Calu3 (cell line): ENCODE measurements at places on chromosomes 6 and 20.

GRCh38 chr20:23160536-23161243, 74.6 kb upstream of the CD93 start:
- DNase-seq, result no peak

DNA sequence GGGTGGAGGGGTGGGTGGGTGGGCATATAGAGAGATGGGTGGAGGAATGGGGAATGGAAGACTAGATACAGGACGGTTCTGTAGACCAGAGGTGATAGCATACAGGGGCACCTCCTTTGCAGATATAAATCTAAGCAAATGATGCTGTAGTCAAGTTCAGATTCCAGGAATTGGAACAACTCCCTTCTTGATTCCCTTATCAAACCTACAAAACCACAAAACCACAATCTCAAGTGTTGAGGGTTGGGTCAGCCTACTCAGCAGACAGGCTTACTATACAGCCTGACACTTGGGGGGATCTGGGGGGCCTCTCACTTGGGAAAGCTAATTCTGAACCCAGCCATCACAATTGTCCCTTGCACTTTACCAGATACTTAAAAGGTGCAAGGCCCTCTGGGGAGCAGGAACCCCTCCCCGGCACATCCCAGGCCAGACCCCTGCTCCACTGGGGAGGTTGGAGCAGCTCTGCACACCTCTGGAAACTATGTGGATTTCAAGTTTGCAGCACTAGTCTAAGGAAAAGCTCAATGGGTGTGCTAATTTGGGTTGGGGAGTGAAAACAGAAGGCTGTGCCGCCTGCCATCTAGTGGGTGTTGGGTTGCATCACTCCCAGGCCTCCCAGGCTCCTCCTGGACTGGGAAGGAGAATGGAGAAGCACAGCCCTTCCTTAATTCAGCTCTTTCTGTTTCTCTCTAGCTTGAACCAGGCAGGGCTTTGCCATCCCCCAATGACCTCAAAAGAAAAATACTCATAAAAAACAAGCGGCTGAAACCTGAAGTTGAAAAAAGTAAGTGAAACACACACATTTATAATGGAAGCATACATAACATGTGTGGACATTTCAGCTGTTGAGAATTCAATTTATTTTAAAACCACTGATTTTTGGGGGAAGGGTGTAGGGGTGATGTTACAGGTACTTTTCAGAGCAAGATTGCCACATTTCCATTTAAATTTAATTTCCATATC, 121.2 kb upstream of the LAMP5 start:
- DNase-seq, result peak; percentile 51

- no peak for DNase-seq
These were observed 94.7 kb upstream of the NFATC2 start for GRCh38 chr20:51637241-51637640.

GRCh38 chr20:53524589-53525312, 68.9 kb downstream of the ZNF217 start:
- DNase-seq, result no peak

DNA sequence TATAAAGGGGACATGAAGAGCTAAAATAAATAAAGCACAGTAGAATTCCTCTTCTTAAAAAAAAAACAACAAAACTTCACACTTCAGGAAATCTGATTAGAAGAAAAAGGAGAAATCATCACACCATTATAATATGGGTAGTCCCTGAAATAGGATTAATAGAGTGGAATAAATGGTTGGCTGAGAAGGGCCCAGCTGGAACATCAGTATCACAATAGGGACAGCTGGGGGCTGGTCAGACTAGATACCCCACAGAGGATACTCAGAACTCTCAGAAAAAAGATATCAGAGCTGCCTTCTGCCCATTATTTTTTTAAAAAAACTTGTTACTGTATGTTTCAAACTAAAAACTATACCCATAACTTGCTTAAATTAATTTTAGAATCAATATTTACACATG, 75.2 kb downstream of the DST start:
- no peak for DNase-seq

DNA sequence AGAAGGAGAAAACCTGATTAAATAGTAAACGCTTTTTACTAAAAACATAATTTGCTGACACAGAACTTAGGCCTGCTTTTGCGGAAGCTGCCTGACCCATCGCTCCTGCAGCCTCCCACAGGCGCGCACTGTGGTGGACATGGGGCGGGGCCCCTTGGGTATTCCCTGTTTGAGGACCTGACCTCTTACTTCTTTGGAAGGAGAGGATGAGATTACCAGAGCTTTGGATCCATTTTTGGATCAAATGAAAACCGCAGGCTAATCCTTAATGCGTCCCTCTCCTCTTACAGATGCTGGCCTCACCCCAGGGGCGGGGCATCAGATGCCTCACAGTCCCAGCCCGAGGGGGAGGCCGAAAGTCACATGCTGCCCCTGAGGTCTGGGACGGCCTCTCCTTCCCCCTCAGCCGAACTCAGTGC, 151.0 kb downstream of the SCML4 start:
- DNase-seq, result no peak

DNA sequence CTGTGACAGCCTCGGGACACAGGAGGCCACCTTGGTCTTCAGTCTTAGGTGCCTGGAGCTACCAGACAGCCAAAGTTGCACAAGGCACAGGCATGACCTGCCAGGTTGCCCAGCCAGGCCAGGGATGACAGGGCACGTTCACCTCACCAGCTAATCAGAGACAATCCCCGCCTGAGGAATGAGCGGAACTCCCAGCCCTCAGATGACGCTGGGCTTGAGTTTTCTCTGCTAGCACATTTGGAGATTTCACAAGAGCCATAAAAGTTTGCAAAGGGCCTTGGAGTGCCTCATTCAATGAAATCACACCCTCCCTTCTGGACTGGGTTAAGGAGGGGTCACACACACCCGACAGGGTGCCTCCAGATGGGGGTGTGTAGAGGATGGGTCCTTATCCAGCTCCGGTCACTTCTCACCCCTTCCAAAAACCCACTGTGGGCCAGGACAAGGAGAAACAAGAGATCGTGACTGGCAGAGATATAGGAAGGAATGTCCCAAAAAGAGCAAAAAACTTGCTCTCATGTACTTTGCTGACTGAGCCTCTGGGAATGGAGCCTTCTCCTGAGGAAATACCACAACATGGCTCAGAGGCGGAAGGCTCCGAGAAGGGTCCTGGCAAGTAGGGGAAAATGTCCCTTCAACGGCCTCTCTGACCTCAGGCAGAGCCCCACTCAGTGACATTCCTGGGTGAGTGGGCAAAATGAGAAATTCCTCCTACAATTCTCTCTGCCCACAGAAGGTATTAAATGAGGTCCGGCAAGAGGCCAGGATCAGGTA, 121.6 kb downstream of the ISM1 start:
- DNase-seq, result no peak

- DNase-seq, result no peak
These were observed 37.8 kb upstream of the TFB1M start for GRCh38 chr6:155352130-155352420.

- no peak for DNase-seq
These were observed 228.3 kb upstream of the ECI2 start for GRCh38 chr6:4363656-4364055.

- DNase-seq, result no peak
These were observed 589.8 kb downstream of the BCKDHB start for GRCh38 chr6:80696268-80696667.

DNA sequence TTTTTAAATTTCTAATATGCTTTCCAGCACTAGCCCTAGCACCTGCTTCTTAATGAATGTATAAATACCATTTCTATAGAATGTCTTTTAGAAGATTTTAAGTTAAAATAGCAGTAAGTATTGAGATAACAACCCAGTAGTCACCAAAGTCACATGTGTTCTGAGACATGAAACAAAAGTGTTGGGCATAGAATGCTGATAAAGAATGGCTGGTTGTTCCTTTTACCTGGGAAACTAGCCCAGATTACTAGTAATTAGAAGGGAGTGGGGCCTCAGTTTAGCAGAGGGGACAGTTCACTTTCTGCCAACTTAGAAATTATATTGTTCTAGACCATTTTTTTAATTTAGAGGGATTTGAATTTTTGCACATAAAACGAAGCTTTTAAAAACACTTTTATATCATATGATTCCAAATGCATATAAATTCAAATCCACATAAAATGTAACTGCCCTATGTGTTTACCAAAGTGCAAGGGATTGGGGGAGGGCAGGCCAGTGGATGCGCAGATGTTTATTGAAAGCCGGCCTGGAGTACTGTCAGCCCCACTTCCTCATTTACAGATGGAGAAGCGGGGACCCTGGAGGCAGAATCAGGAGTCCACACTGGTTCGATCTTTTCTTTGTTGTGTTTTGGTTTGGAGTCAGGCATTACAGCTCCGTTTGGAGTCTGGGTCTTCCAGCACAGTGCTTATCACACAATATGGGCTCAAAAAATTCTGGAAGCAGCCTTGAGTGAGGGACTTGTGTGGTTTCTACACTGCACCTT, 139.8 kb downstream of the ZDHHC14 start:
- no peak for DNase-seq

DNA sequence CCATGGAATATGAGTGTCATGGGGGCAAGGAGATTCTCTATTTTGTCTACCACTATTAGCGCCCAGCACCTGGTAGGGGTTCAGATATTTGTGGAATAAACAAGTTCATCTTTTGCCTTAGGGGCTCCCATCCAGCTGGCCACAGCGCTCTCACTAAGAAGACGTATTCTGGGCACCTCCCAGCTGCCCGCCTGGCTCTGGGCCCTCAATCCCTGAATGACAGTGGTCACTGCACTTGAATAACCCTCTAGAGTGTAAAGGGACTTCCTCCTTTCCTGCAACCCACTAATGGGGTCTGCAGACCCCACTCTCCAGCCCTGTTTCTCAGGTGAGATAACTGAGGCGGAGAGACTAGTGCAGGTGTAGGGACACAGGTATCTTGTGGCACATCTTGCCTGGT, 36.2 kb downstream of the SNX5 start:
- DNase-seq, result no peak

DNA sequence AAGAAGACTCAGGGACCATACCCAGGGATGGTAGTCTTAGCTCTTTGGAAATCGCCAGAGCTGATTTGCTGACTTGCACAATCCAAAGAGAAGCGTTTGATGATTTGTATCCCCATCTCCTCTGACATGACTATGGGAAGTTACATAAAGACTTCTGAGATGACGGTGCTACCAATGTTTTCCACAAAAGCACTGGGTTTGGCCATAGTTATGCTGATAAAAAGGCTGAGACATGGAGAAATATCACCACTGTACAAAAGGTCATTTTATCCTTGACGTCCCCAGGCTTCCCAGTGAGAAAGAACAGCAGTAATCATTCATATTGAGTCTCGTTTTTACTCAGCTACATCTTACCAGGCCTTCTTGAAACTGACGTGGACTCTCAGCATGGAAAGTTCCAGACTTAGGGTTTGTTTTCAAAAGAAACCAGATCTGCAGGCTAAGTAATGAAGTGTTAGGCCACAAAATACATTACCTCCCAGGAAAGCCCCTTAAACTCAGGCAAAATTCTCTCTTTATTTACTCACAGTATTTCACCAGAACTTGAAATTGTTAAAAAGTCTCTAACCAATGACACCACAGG, 370.3 kb upstream of the JARID2 start:
- no peak for DNase-seq

GRCh38 chr6:92341201-92341600, 1078.2 kb downstream of the EPHA7 start:
- DNase-seq, result no peak

- DNase-seq, result no peak
These were observed 31.3 kb downstream of the STX11 start for GRCh38 chr6:144181639-144182038.

DNA sequence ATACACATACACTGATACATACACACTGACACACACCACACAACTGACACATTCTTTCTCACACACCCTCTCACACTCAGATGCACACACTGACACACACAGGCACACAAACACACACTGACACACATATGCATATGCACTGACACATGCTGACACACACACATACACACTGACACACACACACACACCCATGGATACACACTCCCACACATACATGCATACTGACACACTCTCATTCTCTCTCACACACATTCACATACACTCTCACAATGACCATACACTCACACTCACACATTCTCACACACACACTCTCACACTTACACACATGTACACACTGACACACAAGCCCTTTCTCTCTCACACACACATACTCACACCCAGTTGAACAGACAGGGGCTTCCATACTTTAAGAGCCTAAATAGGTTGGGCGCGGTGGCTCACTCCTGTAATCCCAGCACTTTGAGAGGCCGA, 236.4 kb downstream of the LRFN2 start:
- no peak for DNase-seq

DNA sequence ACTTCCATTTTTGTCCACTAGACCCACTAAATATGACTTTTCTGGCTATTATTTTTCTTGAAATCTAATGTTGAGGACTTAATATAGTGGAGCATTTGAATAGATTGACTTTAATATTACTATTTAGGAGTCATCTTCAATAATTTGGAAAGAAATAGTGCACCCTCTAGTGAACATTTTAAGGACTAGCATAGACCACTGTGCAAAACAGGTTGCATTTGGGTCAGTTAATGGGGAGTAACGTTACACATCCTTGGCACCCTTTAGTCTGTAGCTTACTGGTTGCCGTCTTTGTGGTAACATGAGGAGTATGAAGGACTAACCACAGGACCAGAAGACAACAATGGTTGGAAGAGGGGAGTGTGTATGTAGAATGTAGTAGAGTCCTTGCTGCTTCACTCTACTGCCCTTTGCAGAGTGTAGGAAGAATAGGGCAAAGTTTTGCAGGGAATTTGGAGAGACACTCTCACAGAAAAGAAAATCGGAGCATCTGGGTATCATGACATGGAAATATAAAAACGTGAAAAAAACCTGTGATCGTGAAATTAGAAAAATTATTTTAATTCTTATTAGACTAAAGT, 25.2 kb downstream of the RFPL4B start:
- DNase-seq, result no peak

DNA sequence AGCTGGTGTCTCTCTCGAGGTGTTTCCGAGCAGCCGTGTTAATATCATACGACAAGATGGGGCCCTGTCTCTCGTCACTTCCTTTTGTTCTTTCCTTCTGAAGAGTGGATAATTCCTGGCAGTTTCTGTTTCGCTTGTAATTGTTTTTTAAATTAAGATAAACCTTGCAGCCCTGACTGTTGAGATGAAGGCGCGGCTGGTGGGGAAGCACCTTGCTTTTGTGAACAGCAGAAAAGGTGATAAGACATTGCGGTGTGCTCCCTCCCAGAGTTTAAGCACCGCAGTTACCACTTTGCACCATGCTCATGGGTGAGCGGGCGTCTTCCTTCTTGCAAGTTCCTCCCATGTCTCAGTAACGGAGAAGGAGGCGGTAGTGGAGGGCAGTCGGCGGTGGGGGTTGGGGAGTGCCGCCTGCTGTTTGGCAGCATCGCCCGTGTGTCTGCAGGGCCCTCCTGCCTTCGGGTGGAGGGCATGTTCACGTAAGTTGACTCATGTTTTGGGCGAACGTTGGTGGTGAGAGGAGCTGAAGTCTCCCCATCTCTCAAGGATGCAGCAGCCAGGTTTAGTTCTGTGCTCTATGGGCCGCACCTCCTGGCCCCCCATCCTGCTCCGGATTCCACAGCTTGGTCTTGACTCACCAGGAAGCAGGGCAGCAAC, 345.9 kb downstream of the TAF4 start:
- DNase-seq, result no peak

GRCh38 chr20:53883098-53883911, 187.1 kb downstream of the BCAS1 start:
- DNase-seq, result no peak
